Glutamatergic neuron (in vitro differentiated cells): ENCODE measurements at places on chromosomes 16 and 17.

DNA sequence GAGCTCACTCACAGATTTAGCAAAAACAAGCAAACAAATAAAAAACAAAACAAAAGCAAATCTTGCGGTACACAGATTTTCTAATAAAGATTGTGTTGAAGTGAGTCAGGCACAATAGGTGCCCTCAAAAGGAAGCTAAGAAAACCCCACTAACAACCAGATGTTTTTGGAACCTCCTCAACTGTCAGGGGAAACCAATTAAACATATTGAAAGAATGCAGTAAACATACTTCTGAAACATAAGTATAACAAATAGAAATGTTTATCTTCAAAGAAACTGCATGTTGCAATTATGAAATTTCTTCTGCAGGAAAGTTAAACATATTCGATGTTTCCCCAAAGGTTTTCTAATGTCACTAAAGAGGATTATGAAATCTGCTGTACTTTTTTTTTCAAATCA lies 110.5 kb upstream of the CORO6 start:
- DNase-seq = no peak

- no peak for DNase-seq
Measured at GRCh38 chr17:13393841-13394710, 207.7 kb downstream of the HS3ST3A1 start.

GRCh38 chr16:23072769-23073549 lies 76.3 kb downstream of the USP31 start:
- DNase-seq = no peak

GRCh38 chr17:1752425-1753262 lies 9.2 kb upstream of the SERPINF1 start:
- DNase-seq = no peak

DNA sequence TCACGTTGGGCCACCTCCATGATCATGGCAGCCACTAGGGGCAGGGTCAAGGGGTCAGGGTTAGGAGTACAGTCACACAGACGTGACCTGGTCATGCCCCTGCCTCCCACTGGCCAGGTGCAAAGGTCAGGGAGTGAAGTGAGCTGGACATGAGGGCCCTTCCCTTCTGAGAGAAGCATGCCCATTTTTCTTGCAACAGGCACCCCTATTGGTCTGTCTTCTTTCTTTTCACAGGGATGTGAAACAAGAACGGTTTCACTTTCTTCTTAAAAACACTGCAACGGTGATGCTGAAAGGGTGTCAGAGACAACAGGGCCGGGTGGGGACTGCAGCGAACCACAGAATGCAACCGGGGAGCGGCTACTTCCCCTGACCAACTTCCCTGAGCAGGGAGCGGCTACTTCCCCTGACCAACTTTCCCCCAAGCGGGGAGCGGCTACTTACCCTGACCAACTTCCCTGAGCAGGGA lies 52.1 kb upstream of the DOC2B start:
- DNase-seq = no peak
